ENCODE measurements at places on chromosomes 16 and 17.
A peak's percentile ranks its signal among the peaks of the same experiment; 100 is the strongest.

DNA sequence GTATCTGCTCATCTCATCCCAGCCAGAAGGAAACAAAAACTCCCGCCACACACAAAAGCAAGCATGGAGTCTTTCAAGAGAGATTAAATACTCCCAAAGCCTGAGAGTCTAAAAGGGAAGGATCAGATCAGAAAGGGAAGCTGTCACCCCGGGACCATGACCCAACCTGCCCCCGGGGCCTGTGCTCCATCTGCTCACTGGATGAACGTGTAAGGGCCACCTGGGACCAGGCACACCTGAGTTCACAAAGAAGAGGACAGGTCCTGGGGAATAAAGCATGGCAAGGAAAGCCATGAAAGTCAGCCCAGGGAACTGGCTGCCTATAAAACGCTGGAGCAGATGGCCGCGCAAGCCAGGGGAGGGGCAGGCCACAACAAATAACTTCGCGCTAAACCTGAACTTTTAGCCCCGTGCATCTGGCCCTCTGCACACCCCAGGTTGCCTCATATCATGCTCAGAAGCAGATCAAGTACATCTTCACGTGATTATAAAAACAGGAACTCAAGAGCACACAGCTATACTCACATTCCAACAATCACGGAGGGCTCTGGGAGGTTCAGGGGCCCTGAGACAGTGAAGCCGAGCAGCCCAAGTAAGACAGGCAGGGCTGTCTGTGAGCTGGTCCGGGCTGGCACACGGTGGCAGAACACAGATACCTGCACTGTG is 3.4 kb downstream of the TMEM11 start:
- DNase-seq, result peak; percentile 69

DNA sequence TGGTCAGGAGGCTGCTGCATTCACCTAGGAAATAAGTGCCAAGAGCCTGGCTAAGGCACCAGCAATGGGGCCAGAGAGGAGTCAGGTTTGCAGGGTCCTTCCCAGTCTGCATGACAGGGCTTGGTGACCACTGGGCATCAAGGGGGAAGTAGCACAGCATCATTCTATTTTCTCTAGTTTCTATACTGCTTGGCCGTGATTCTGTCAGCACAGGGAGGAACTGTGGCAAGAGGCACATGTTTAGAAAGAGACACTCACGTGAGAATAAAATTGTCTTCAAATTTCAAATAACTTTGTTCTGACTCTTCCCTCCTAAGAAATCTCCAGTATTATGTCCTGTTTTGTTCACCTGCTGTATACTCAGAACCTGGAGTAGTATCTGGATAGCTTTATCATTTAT is 37.8 kb downstream of the ERN1 start:
- DNase-seq, result no peak

DNA sequence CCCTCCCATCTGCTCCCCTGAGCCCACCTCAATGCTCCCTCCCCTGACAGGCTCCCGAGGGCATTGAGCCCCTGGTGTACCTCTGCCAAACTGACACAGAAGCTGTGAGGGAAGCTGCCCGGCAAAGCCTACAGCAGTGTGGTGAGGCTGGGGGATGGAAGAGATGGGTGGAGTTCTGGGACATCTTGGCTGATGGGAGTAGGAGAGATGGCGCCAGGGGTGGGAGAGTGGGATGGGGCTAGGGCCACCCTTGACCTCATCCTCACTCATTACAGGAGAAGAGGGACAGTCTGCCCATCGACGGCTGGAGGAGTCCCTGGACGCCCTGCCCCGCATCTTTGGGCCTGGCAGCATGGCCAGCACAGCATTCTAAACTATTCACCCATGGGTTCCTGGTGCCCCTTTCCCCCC is 16.2 kb upstream of the CTCF start:
- DNase-seq, result no peak

GRCh38 chr17:33292981-33293867 is at the start of gene ASIC2:
TSS of gene ASIC2 (minus strand) at chr17:33293295.
- DNase-seq, result peak; percentile 16

- no peak for DNase-seq
These were observed 381.9 kb upstream of the CCL2 start for GRCh38 chr17:33873201-33873617.

- no peak for DNase-seq
These were observed 67.2 kb downstream of the CCDC182 start for GRCh38 chr17:57677858-57678257.

- DNase-seq, result peak; percentile 30
These were observed 44.3 kb downstream of the WNT3 start for GRCh38 chr17:46774108-46774737.

DNA sequence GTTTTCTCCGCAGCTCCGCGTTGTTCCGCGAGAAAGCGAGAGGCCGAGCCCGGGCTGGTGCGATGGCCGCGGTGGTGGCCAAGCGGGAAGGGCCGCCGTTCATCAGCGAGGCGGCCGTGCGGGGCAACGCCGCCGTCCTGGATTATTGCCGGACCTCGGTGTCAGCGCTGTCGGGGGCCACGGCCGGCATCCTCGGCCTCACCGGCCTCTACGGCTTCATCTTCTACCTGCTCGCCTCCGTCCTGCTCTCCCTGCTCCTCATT is 404 bp downstream of the EMC6 start:
- DNase-seq, result no peak

DNA sequence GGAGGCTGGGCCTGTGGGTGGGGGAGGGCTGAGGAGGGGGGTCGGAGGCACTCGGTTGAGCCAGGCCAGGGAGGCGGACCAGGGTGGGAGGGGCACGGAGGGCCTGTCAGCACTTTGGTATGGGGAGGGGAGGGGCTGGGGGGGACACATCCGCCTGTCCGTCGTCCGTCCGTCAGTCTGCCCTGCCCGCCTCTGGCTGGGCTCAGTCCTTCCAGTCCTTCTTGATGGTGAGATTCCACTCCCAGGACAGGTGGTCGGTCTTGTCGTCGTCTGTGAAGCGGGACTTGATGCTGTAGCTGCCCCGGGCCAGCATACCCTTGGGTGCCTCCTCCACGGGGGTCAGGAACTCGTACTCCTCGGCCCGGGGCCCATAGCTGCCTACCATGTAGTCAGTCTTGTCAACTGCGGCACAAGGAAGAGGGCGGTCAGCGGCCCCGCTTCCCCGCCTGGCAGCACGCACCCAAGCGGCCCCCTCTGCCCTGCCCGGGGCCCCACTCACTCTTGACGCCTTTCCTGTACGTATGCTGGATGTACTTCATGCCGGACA is 2.4 kb downstream of the ARHGDIA start:
- no peak for DNase-seq

DNA sequence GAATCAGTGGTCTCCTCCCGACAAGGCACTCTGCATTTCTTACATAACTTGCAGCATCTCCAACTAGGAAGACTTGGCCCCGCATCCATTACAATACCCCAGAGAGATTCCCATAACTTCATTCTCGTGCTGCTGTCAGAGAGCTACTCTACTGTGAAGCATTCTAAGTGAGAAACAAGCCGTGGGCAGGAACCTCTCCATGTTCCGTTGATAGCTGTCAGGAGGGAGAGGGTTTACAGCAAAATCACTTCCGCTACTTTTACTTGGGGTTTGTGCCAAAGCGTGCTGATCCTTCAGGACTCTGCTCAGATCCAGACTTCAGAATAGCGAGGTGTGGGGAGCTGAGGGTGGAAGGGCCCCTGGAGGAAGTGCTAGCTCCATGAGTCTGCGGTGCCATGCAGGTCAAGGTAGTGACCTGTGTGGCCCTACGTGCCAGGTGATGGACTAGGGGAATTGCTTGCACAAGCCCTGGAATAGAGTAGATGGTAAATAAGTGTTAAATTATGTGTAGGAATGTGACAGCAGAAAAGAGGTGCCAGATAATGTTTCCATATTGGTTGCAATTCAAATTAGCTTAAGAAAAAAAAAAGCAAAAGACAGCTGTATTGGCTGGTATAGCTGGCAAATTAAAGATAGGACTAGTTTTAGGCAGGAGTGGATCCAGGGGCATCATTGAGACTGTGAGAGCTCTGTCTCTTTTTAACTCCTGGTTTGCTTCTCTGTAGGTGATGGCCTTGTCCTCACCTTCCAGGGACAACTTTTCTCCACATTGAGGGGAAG is 358.5 kb upstream of the ERCC4 start:
- no peak for DNase-seq

DNA sequence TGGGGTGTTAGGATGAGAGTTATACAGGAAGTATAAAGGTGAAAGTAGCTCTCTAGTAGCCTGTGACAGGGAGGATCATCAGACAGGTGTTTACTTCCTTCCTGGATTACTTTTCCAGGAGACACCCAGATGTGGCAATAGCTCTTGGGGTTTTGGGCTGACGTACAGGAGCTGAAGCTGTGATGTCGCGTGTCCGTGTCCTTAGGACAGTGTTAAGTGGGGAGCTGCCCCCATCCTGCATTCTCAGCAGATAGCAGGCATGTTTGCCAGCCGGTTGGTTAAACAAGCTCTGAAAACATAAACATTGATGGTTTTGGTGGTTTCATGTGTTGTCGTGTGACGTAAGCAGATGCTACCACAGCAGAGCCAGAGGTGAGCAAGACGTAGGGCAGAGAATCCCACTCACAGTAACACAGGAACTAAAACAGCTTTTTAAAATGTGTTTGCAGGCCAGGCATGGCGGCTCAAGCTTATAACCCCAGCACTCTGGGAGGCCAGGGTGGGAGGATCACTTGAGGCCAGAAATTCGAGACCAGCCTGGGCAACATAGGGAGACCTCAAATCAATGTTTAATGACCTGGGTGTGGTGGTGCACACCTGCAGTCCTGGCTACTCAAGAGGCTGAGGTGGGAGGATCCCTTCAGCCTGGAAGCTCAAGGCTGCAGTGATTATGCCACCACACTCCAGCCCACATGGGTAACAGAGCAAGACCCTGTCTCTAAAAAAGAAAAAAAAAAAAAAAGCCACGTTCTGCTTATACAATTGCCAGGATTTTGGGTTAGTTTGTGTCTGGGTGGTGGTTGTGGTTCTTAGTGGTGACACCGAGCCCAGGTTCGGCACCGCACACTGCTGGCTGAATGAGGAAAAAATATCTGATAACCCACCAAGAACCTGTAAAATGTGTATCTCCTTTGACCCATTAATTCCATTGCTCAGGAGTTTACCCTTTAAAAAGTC is 18.2 kb upstream of the IL17C start:
- no peak for DNase-seq
